Gastrocnemius medialis (tissue), 4 donors: ENCODE measurements at places on chromosomes 11 and 22. TPM values are rescaled to one million over a fixed set of nuclear protein-coding genes. Genes with fewer than 3 reads are reported as not detected.

GRCh38 chr11:8706673-8707432, 24.3 kb downstream of the RPL27A start:
- H3K36me3 ChIP-seq: peaks cover under 1% of the 10 kb centered on the region
- peaks cover 33% of the 10 kb centered on the region for H3K4me1 ChIP-seq
- H3K27ac ChIP-seq: peak overlapping the region; percentile 76
- DNase-seq: no peak

DNA sequence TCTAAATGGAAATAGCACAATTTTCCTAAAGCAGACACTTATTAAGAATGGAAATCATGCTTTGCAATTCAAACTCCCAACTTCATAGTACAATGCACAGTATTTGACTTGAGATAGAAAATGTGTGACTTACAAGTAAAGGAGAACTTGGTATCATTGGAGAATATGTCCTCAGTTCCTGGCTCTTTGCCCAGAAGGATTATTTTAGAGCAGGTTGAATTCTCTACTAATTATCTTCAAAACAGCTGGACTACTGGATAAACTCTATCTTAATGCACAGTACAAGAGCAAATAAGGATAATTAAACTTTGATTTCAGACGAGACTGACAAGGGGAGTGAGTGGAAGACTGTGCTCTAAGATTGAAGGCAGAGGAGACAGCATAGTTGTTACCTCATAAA, 839.4 kb downstream of the OPCML start:
- H3K36me3 ChIP-seq: no peaks in the 10 kb centered on the region
- DNase-seq: no peak
- no peaks in the 10 kb centered on the region for H3K4me1 ChIP-seq
- H3K4me3 ChIP-seq: no peak overlapping the region
- H3K27me3 ChIP-seq: no peaks in the 10 kb centered on the region
- H3K27ac ChIP-seq: no peak overlapping the region

DNA sequence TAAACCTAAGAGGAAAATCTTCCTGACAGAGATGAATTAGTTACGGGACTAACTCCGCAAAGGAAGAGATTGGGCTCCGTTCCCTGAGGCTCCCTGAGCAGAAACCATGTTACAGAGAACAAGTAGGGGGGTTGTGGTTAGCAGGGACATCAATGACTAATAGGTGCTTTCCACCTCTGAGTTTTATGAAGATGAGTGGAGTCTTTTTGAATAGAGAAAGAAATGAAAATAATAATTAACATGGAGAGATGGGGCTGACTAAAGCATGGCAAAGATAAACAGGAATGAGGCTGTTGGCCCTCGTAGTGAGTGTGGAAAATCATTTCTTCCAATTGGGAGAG, 47.5 kb upstream of the PICALM start:
- H3K4me1 ChIP-seq: no peaks in the 10 kb centered on the region
- no peak overlapping the region for H3K27ac ChIP-seq
- H3K4me3 ChIP-seq: no peak overlapping the region

DNA sequence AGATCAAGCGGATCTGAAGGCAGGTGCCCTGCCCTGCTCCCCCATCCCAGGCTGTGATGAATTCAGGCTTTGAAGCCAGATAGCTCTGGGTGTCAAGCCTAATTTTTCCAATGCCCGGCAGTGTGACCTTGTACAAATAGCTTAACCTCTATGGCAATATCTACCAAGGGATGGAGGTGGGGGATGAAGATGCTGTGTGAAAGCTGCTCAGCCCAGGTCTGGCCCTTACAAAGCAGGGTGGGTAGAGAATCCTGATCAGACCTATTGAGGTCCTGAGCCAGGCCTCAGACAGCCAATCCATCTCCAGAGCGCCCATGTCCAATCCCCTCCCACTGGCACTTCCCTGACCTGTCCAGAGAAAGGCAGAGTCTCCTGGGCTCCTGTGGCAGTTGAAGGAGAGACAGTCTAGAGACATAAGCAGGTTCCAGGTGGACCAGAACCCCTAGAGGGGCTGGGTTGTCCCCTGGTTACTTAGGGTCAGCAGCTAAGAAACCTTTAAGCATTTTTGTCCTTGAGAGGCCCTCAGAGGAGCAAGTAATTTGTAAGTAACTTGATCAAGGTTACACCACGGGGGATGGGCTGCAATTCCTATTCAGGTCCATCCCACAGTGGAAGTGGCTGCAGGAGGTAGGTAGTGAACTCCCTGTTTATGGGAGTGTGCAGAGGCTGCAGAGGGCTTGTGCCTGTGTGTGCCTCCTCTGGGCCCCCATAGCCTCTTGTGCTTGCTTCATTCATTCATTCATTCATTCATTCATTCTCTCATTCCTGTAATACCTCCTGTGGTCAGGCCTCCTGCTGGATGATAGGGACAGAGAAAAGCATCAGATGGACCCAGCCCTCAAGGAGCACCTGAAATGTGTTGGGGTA, 10.4 kb downstream of the P2RY2 start:
- H3K4me3 ChIP-seq: no peak overlapping the region
- peaks cover 64% of the 10 kb centered on the region for H3K4me1 ChIP-seq
- peak overlapping the region; percentile 56 for H3K27ac ChIP-seq
- DNase-seq: peak; percentile 8
- H3K27me3 ChIP-seq: no peaks in the 10 kb centered on the region

TYMP gene
- total RNA-seq: 8.8 TPM
